ENCODE measurements at places on chromosomes 13 and 19.
A peak's percentile ranks its signal among the peaks of the same experiment; 100 is the strongest.

DNA sequence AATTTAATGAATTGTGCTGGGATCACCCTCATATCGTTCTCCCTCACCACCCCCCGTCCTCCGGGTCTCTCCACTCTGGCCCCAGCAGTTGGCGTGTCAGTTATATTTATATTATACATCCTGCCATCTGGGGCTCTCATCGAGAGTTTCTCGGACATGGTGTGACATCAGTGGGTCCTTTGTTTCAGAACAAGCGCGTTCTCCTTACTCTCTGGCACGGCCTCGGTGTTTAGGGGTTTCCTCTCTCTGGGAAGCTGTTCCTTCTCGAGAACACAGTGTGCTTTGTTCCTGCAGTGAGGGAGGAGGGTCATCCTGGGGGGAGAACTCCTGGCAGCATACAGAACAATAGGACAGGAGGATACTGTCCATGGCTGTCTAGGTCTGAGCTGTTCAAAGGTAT is 9.8 kb upstream of the MCF2L start:
- no peak for DNase-seq

GRCh38 chr19:1025960-1026782 is at the start of gene CNN2:
Gene CNN2, plus strand, starts transcription at chr19:1026608. Its CDS starts 54 bp downstream, at chr19:1026662.
- DNase-seq: peak; percentile 25

DNA sequence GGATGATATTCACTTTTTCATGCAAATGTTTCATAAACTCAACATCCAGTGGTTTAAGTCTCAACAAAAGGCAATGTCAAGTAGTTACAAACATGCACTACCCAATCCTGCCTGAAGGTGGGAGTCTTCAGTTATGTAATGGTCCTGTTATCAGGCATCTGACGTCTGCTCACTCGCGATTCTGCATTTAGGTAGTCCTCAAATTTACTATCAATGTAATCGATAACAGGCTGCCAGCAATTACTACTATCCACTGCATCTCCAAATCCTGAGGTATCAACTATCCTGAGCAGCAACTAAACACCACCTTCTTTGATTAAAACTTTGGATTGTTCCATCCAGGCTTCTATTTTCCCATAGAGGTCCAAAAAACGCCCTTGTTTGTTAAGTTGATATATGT is 51.2 kb downstream of the NLRP12 start:
- peak; percentile 0 for DNase-seq

GRCh38 chr19:2413159-2413558 is 14.2 kb downstream of the TIMM13 start:
- DNase-seq: no peak
